SK-N-SH (cell line): ENCODE measurements at places on chromosomes 1 and 21.
A peak's percentile ranks its signal among the peaks of the same experiment; 100 is the strongest.

GRCh38 chr1:246459221-246459620 lies 47.9 kb downstream of the SMYD3 start:
- DNase-seq, result no peak

- DNase-seq, result no peak
Measured at GRCh38 chr1:74690909-74691308, 17.3 kb upstream of the ERICH3 start.

GRCh38 chr1:94579876-94580294 lies 38.3 kb upstream of the F3 start:
- DNase-seq, result no peak

- no peak for DNase-seq
Measured at GRCh38 chr1:204528241-204528640, 12.0 kb downstream of the MDM4 start.

DNA sequence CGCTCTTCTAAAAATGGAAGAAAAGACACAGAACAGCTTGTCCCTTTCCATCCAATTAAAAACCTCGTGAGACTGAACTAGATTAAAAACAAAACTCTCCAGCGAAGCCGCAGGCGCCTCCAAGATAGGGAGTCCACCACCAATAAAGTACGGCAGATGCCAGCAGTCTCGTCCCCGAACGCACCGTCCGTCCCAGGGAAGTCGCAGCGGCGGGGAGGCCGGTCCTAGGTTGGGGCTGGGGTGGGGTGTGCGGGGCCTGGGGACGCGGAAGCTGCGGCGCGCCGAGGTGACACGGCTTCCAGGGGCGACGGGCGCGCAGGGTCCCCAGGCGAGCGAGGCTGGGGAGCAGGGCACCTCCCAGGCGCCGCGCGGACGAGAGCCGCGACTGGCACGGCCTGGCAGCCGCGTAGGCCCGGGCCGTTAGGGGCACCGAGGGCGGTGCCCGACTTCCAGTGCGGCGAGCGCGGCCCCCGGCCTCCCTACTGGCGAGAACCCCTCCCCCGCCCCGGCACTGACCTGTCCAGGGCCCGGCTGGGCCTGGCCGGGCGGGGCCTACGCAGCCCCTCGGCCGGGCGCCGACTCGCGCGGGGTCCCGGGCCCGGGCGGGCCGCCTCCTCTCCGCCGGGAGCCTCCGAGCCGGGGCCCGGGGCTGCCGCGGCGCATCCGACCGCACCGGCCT lies 28.3 kb upstream of the A3GALT2 start:
- DNase-seq, result peak; percentile 89

GRCh38 chr1:31919591-31919990 lies 18.6 kb downstream of the PTP4A2 start:
- DNase-seq, result no peak

GRCh38 chr1:67564193-67564592 lies 120.8 kb upstream of the GADD45A start:
- no peak for DNase-seq

DNA sequence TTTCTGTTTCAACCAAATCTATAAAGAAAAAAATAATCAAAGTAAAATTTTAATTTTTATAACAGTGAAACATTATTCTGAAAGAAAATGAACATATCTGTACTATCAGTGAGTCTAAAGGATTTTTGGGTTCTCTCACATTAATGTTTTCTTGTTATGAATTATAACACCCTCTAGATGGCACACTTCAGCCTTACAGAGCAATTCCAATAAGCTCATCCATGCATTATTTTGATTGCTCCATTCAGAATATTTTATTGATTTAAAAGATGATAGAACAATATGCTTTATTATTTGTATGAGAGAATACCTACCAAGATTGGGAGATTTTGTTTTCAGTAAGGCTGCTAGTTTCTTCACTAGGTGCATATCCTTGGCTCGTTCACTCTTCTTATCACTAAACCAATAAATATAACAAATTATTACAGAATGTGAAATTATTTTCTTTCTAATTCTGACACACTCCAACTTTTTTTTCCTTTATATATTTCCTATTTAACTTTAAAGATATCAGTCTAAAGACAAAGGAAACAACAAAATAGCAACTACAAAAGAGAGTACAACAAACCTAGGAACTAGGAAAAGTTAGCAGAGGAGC lies 82.4 kb downstream of the RAB3GAP2 start:
- DNase-seq, result peak; percentile 32

DNA sequence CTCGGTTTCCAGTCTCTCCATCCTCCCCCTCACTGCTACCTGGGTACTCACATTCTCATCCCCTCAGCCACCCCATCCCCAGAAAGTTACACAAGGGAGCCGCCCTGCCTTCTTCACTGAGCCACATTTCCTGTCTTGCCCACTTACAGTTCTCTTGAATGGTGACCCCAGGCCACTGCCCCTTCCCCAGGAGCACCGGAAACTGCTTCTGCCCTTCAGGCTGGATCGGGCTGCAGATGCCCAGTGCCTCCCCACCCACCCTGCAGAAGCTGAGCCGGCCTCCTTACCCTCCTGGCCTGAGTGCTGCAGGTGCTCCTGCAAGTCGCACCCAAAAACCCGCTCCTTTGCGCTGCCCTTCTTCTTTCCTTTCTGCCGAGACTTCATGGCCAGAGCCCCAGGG lies 450 bp downstream of the ARHGAP30 start:
- DNase-seq, result no peak

DNA sequence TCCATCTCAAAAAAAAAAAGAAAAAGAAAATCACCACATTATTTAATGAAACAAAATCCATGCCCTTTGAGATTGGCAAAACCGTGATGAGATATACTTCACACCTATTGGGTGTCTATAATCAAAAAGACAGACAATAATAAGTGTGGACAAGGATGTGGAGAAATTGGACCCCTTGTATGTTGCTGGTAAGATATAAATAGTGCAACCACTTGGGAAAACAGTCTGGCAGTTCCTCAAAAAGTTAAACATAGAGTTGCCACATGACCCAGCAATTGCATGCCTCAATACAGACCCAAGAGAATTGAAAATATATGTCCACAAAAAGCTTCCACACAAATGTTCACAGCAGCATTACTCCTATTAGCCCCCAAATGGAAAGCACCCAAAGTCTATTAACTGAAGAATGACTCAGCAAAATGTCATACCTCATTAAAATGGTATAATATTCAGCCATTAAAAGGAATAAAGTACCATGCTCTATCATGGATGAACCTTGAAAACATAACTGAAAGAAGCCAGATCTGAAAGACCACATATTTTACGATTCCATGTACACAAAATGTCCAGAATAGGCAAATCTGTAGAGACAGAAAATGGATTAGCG lies 24.3 kb downstream of the LMOD1 start:
- DNase-seq, result no peak

DNA sequence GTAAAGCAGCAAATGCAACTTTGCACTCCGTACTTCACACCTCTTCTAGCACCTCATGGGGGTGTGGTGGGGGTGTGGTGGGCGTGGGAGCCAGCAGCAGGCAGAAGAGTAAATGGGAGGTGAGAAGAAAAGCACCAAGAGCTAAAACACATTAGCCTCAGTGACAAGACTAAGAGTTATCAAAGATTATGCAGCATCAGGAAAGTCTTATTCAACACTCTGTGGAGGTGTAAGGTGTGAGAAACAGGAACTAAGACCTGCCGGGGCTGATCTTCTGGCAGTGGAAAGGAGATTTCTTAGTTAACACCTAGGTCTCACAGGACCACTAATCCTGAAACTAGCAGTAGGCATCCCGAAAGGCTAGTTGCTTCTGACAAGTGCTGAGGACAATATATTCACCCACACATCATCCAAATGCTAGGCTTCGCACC lies 9.9 kb downstream of the TGFBR3 start:
- DNase-seq, result no peak

GRCh38 chr1:17819129-17819802 lies 64.1 kb downstream of the ACTL8 start:
- DNase-seq, result peak; percentile 68

- DNase-seq, result no peak
Measured at GRCh38 chr1:8363767-8364301, 45.9 kb downstream of the SLC45A1 start.

DNA sequence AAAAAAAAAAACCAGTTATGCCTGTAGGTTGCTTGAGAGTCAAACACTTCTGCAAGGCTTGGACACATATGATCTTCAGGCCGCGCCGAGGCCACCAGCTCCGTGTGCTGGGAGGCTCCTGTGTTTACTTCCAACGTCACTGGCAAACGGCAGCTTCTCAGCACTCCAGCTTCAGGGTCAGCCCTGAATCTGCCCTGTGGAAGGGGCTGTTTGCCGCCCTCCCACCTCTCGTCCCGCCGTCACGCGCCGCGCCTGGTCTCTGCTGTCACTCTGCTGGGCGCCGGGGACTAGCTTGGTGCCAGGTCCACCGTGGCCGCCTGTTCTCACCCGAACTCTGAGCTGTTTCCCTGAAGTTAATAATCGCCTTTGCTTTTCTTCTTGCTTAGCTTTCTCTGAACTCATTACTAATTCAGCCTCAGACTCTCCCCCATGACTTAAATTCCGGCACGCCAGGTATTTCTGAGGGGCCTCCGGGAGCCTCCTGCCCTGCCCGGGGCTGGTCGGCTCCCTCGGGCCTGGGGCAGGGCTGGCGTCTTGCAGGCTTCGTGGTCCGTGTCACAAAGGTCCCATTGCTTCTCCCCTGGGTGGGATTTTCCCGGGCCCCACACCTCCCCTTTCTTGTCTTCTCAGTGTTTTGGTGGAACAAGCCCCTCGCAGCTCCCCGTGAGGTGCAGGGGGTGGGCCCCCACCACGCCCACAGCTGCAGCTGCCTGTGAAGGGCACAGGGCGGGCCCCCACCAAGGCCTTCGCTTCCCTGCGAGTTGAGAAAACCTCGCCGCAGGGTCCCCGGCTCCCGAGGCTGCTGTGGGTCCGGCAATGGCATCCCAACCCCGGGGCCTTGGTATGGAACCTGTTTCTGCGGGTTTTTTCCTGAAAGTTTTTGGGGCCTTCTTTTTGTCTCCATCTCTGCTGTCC lies 14.6 kb upstream of the C1orf159 start:
- DNase-seq, result no peak

DNA sequence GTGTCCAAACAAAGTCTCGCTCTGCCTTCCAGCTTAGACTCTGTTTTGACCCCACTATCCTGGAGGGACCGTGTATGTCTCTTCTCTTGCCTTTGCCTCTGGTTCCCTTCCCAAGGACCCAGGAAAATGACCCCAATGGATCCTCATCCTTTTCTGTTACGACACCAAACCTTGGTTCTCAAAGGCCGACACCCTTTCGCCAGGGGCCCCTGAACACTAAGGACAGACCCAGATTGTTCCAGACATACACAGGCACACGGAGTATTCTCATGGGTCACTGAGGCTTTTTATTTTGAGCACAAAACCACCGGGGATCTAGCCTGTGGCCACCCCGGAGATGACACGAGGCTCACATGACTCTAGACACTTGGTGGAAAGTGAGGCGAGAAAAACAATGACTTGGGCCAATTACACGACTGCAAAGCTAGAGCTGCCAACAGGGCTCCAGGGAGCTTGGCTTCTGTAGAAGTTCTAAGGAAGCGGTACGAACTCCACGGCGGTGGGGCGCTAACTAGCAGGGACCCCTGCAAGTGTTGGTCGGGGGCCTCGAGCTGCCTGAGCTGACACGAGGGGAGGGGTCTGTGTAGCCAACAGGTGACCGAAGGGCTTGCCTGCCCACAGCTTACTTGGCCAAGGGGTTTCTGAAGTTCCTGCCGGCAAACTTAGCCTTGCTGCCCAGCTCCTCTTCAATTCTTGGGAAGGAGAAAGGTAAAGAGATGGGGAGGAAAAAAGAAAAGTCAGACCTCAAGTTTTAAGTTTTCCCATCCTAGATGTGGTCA lies 17.6 kb downstream of the ENO1 start:
- no peak for DNase-seq

DNA sequence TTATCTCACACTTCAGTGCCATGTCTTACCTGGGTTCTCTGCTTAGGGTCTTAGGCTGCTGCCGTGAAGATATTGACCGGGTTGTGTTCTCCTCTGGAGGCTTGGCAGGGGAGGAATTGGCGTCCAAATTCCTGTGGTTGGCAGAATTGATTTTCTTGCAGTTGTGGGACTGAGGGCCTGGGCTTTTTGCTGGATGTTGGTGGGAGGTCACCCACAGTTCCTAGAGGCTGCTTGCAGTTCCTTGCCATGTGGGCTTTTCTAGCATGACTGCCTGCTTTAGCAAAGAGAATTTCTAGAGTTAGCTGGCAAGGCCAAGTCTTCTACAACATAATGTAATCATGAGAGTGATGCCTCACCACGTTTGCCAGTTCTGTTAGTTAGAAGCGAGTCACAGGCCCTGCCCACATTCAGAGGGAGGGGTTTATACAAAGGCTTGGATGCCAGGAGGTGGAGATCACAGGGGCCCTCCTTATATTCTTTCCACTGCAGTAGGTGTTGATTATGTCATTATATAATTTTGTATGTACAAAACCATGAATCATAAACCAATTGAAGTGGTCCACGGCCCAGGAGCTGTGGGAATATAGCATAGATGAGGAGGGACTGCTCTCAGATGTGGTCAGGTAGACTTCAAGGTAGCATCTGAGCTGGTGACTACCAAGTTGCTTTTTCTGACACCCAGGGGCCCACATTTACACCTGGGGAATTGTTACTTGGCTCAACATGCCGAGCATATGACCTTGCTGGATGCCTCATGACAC lies 6.6 kb downstream of the UBL4B start:
- DNase-seq, result no peak

DNA sequence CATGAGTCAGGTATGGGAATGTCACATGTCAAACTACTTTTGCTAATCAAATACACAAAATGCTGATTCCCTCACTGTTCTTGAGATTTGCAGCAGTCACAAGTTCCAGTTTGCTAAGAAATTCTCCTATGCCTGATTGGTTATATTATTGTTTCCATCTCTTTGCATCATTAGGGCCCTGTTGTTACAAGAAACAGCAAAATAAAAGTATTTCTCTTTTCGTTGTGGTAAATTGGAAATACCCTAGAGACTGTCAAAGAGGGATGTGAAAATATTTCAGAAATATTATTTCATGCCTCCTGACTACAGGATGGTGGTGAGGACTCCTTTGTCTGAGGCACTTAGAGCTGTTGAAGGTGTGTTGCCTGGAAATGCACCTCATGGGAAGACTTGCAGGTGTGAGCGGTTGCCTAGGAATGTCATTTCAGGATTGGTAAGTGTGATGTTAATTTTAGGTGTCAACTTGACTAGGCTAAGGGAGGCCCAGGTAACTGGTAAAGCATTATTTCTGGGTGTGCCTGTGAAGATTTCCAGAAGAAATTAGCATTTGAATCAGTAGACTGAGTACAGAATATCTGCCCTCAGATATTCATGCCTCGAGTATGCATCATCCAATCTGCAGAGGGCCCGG lies 117.4 kb downstream of the ROR1 start:
- DNase-seq, result no peak

- peak; percentile 58 for DNase-seq
Measured at GRCh38 chr1:150973258-150973835, 1.3 kb downstream of the CERS2 start.

GRCh38 chr1:218339267-218339831 lies 5.8 kb upstream of the TGFB2 start:
- no peak for DNase-seq

DNA sequence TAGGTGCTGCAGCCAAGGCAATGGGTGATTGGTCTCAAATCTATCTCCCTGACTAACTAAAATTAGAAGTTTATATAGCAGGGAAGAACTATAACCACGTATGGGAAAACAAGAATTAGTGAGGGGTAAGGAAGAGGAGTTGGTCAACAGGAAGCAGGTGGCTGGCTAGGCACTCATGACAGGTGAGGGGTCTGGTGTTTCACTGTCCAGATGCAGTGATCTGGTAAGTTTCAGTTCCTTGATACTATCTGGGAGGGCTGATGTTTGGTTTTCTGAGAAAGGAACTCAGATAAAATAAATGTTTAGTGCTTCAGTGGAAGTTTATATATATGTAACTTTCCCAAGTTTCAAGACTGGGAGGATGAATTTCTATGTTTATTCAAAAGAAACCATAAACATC lies 11.6 kb upstream of the POU2F1 start:
- DNase-seq, result no peak

GRCh38 chr1:225710804-225711203 lies 57.9 kb upstream of the ENAH start:
- no peak for DNase-seq
